ENCODE measurements at places on chromosomes 6 and 20.

GRCh38 chr20:15113144-15113773, 775.8 kb upstream of the FLRT3 start:
- DNase-seq: no peak

DNA sequence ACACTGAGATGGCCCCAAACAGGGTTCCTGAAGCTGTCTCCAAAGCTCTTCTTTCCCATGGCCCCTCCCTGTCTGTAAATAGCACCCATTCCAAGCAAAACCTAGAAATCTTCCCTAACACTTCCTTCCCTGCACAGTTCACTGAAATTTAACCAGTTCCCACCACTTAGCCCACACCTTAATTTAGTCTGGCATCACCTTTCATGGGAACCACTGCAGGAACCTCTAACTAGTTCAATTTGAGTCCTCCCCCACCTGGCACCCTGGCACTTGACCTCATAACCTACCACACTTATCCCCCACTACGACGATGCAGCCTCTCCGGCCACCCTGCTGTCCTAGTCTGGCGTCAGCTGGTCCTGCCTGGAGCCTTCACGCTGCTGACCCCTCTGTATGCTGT, 278.7 kb downstream of the GMDS start:
- no peak for DNase-seq

DNA sequence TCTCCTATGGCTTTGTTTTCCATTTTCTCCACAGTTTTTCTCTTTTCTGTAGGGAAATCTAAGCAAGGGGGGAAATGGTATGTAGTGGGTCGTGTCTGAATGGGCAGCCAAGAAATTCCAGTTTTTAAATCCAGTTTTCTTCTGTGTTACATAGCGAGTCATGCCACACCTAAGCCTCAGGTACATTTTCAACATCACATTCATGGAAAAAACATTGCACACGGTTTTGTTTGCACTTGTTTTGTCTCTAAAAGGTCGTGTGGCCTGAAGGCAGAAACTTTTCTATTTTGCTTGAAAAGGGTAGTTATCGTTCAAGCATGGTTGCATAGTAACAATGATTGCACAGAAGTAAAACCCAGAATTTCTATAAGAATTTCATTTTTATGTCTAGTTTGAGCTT, 70.5 kb downstream of the MOXD1 start:
- peak; percentile 76 for DNase-seq

GRCh38 chr6:53795340-53795701, 516 bp downstream of the LRRC1 start:
- DNase-seq: peak; percentile 57
